ENCODE measurements at places on chromosomes 16 and 17. TPM values are rescaled to one million over a fixed set of nuclear protein-coding genes. Genes with fewer than 3 reads are reported as not detected.
A peak's percentile ranks its signal among the peaks of the same experiment; 100 is the strongest.

AATK gene
- total RNA-seq: 23.9 TPM

SMIM36 gene
- not detected for total RNA-seq

DNA sequence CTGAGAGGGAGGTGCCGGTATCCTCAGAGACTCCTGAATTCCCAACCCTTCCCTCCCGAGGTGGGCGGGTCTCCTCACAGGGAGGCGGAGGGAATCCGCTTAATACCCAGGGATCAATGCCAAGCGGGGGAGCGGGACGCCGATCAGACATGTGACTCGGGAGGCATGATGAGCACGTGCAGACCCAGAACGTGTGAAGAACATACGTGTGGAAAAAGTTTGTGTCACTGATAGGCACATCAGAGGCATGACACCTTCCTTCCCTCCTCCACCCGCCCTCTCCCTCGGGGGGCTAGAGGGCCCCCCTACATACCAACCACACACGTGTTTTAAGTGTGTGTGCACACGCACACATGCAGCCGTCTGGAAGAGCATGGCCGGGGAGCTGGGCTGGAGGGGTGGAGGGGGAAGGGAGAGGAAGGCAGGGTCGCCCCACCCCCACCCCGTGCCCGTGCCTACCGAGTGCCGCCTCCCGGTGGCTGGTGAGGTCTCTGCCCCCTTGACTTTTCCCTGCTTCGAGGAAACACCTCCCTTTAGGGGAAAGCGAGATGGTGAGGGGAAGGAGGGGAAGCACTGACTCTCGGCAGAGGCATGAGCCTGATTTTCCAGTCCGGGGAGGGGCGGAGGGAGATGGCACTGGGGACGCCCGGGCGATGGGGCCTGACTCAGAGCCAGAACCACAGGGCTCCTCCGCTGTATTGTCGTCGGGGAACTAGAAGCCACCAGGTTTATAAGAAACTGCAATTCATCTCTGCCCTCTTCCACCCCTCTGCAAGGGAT, 12.1 kb upstream of the TBX21 start:
- DNase-seq: peak; percentile 66
- no peaks in the 10 kb centered on the region for H3K36me3 ChIP-seq

- H3K4me3 ChIP-seq: peak overlapping the region; percentile 52
- H3K27ac ChIP-seq: no peak overlapping the region
Measured at GRCh38 chr17:39027455-39028035, 60.3 kb upstream of the FBXO47 start.

DNA sequence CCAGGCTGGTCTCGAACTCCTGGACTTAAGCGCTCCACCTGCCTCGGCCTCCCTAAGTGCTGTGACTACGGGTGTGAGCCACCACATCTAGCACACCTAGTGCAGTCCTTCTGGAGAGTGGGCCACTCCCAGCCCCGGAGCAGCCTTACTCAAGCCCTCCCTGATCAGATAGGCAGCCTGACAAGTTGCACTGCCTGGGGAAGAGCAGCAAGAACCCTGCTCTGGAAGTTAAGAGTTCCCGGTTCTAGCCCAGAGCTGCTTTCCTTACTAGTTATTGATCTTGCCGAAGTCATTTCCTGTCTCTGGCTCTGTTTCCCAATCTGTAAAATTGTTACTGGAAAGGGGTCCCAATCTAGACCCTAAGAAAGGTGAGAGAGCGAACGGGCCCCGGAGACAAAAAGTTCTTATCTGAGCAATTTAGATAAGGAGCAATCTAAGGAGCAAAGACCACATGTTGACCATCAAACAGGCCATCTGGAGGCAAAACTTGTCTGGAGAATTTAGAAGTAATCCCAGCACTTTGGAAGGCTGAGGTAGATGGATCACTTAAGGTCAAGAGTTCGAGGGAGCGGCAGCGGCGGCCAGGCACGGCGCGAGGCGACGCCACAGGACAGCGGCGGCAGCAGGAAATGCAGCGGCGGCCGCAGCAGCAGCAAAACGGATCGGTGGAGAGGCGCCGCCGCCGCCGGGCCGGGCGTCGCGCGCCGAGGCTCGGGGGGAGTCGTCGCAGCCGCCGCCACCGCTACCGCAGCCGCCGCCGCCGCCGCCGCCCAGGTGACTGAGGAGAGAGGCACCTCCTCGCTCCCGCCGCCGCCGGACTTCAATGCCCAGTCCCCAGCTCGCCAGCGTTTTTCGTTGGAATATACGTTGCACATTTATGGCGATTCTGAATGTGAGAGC, 4.3 kb upstream of the NAGLU start:
- no peaks in the 10 kb centered on the region for H3K36me3 ChIP-seq
- no peaks in the 10 kb centered on the region for H3K4me1 ChIP-seq
- peak overlapping the region; percentile 58 for H3K4me3 ChIP-seq
- H3K27ac ChIP-seq: peak overlapping the region; percentile 85
- no peaks in the 10 kb centered on the region for H3K27me3 ChIP-seq

DNA sequence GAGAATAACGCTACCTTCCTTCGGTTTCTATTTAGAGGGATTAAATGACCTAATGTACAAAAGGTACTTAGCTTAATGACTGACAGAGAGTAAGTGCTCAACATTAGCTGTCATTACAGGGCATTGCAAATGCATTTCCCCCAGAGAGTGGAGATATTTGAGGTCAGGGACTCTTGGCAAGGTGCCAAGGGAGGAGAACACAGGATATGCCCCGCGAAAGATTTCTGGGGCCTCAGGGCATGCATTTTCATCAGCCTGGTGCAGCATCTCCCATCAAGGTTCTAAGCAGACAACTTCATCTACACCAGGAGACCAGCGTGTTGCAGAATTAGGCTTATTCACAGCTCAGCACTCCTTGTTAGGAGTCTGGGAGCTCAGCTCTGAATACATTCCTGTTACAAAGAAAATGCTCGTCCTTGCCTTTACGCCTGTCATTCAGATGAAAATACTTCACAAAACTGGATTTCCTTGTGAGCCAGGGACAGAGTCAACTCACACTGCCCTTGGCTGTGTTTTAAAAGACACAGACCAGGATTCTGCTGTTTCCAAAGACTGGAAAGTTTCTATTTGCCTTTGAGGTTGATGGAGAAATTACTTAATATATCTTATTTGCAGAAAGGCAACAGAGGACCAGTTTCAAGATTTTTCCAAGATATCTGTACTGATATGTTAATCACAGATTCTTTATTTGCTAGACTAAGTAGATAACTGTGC, 108.2 kb downstream of the VAT1L start:
- H3K4me1 ChIP-seq: peaks cover 7% of the 10 kb centered on the region
- no peak overlapping the region for H3K4me3 ChIP-seq
- no peaks in the 10 kb centered on the region for H3K36me3 ChIP-seq
- no peak for DNase-seq
- H3K27me3 ChIP-seq: no peaks in the 10 kb centered on the region
- no peak overlapping the region for H3K27ac ChIP-seq

- no peak overlapping the region for H3K27ac ChIP-seq
- H3K4me3 ChIP-seq: no peak overlapping the region
- no peak for DNase-seq
- no peaks in the 10 kb centered on the region for H3K4me1 ChIP-seq
- no peaks in the 10 kb centered on the region for H3K36me3 ChIP-seq
Measured at GRCh38 chr17:41103896-41104295, 1.3 kb upstream of the KRTAP4-9 start.

GRCh38 chr16:69435977-69436820, 11.8 kb downstream of the CYB5B start:
- no peaks in the 10 kb centered on the region for H3K27me3 ChIP-seq
- H3K27ac ChIP-seq: no peak overlapping the region
- H3K4me3 ChIP-seq: no peak overlapping the region
- H3K4me1 ChIP-seq: no peaks in the 10 kb centered on the region
- H3K36me3 ChIP-seq: no peaks in the 10 kb centered on the region

- H3K4me1 ChIP-seq: peaks cover 6% of the 10 kb centered on the region
- H3K27ac ChIP-seq: peak within 1 kb of the TSS; percentile 88
- H3K36me3 ChIP-seq: no peaks in the 10 kb centered on the region
Measured at GRCh38 chr17:7314719-7315569, at the start of gene GPS2. TSS of gene GPS2 (minus strand) at chr17:7315360. CDS start at chr17:7315052, 308 bp downstream.

DNA sequence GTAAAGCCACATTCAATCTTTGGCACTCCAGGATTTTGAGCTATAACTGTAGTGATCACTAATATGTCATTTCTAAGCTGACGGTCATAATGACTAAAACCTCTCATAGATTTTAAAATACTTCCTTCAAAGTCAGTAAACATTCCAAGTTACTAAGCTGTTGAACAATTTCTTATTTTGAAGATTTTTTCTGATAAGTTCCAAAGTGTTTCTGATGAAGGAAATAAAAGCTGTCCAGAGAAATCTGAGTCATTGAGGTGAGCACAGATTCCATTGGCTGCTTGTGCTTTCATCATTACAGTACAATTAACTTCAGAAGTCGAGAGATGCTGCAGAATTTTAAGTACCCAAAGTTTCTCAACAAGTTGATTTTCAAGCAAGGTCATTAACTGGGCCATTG, 23.9 kb downstream of the NLRC5 start:
- H3K27me3 ChIP-seq: no peaks in the 10 kb centered on the region
- peaks cover 5% of the 10 kb centered on the region for H3K4me1 ChIP-seq
- no peak overlapping the region for H3K4me3 ChIP-seq
- no peak for DNase-seq

GRCh38 chr16:88465387-88465983, 12.4 kb downstream of the ZFPM1 start:
- H3K4me1 ChIP-seq: peaks cover 54% of the 10 kb centered on the region
- DNase-seq: no peak
- no peak overlapping the region for H3K27ac ChIP-seq
- no peak overlapping the region for H3K4me3 ChIP-seq
- no peaks in the 10 kb centered on the region for H3K27me3 ChIP-seq

DNA sequence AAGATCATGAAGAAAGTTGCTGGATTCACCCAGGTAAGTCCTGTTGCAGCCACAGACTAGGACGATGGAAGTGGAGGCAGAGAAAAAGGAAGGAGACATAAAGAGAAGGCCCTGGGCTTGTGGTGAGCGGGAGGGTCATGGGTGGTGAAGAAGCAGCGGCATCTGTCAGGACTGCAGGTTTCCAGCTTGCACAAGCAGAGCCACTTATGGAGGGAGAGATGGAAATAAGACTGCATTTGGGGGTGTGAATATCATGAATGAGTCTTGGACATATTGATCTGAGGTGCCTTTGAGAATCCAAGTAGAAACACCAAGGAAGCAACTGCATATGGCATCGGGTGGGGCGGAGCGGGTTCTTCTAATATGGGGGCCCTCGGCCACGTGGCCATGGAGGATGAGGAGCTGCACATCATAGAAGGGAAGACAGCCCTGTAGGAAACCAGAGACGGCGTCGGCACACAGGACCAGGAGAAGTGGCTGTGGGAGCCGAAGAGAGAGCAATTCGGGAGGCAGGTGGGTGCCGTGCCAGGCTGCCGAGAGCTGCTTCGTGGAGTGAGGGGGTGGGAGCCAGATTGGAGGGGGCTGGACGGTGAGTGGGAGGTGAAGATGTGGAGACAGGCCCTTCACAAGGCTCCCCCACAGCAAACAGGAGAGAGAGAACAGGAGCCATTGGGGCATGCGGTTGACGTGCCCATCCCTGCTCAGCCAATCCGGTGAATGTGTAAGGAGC, 243.5 kb downstream of the GSG1L start:
- H3K27ac ChIP-seq: no peak overlapping the region
- no peaks in the 10 kb centered on the region for H3K27me3 ChIP-seq
- H3K36me3 ChIP-seq: no peaks in the 10 kb centered on the region
- H3K4me1 ChIP-seq: no peaks in the 10 kb centered on the region
- DNase-seq: no peak

DNA sequence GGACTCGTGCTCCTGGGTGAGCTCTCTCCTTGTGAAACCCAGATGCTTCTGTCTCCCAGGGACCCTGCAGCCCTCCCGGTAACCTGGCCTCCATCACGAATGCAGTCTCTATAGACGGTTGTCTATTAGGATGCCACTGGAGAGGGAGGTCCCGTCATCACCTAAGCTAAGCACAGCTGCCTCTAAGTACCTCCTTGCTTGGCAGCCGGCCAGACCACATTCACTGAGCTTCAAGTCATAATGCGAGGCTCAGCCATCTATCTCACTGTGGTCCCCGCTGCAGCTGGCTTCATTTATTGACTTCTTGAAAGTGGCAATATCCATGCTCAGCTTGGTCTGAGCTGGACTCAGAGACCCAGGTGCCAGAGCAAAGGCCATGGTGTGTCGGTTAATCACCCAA, 74.5 kb upstream of the HSBP1 start:
- H3K4me1 ChIP-seq: no peaks in the 10 kb centered on the region
- no peaks in the 10 kb centered on the region for H3K27me3 ChIP-seq
- H3K4me3 ChIP-seq: no peak overlapping the region

- peak overlapping the region; percentile 61 for H3K27ac ChIP-seq
- no peak for DNase-seq
- H3K4me3 ChIP-seq: no peak overlapping the region
- no peaks in the 10 kb centered on the region for H3K27me3 ChIP-seq
- H3K4me1 ChIP-seq: no peaks in the 10 kb centered on the region
- H3K36me3 ChIP-seq: no peaks in the 10 kb centered on the region
Measured at GRCh38 chr16:10897134-10897533, 20.1 kb downstream of the CIITA start.
